ENCODE measurements at places on chromosomes 11 and 22.

GRCh38 chr22:49203091-49203858 lies 624.4 kb downstream of the BRD1 start:
- no peak for DNase-seq

DNA sequence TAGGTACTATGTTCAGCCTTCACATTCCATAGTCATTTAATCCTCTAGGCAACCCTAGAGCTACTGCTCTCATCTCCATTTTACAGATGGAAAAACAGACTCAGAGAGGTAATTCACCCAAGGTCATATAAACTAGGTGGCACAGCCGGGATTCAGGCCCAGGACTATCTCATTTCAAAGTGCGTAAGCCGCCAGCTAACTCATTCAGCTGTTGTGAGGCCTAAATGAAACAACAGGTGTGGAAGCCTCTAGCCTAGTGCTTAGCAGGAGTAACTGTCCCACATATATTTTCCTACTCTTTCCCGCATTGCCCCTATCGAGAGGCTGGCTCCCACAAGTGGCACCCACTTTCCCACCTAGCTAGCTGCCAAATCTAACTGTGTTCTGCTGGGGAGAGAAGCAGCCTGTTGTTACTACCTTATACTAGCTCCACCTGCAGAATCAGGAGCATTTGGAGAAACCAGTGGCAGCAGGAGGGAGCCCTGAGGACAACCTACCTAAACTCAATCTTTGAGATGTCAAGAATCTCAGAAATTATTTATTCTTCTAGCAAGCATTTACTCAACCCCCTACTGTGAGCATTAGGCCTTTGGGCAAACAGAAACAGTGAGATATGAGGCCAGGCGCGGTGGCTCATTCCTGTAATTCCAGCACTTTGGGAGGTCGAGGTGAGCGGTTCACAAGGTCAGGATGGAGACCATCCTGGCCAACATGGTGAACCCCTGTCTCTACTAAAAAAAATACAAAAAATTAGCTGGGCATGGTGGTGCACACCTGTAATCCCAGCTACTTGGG lies 20.9 kb downstream of the PRG3 start:
- no peak for DNase-seq

GRCh38 chr11:122721201-122721963 lies 65.9 kb downstream of the UBASH3B start:
- no peak for DNase-seq

DNA sequence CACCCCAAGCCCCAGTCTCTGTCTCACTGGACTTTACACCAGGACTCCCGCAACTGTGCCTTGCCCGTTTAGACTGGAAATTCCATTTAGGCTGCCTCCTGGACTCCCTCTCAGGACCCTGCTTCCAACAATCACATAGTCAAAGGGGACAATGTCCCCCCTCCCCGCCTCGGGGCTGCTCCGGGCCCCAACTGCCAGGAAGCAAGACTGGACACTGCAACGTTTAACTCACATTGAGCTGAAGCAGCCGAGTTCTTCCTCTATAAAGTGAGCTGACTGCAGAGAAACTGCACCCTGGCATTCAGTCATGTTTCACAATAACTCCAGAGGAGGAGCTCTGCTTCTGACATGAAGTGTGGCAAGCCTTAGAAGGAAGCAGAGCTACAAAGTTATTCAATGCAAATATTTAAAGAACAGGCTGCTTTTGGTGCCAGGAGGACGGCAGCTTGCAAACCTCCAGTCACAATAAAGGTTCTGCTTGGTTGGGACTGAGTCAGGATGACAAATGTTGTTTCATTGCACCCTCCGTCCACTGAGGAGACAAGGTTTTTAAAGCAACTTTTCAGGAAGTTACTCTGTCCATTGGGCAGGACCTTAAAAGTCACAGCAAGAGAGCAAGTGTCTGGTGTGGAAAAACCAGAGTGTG lies 19.9 kb downstream of the PACSIN2 start:
- no peak for DNase-seq

GRCh38 chr11:128279866-128280265 lies 307.5 kb downstream of the ETS1 start:
- no peak for DNase-seq

GRCh38 chr11:2750101-2750681 lies 50.4 kb upstream of the KCNQ1OT1 start:
- DNase-seq: no peak

- no peak for DNase-seq
Measured at GRCh38 chr11:35009191-35009943, 92.9 kb downstream of the PDHX start.

- no peak for DNase-seq
Measured at GRCh38 chr11:68009391-68010089, 587 bp upstream of the ALDH3B1 start.

DNA sequence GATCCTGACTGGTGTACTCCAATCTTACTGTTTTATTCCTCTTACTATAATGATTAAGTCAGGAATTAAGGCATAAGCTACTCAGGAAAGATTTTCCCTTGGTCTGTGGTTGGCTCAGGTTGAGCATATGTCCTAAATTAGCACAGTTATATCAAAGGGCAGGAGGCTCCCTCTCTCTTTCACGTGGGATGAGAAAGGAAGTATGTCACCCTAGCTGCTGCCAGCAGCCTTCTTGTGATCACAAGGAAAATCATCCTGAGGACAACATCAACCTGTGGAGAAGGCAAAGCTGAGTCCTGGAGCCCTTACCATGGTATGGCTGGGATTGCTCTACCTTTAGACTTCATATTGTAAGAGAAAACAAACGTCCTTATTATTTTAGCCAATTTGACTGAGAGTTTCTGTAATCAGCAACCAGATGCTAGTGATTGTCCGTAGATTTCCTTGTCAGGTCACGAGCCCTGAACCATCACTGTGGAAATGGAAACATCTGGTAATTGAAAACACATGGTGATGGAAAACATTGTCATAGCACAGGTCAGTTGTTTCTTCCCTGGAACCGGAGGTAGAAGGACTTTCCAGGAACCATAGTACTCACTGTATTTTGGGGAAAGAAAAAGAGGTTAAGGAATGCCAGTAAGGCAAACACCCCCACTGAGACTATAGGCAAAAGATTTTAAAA lies 40.6 kb upstream of the DEUP1 start:
- no peak for DNase-seq

- no peak for DNase-seq
Measured at GRCh38 chr11:111046291-111046690, 199.2 kb upstream of the POU2AF2 start.

DNA sequence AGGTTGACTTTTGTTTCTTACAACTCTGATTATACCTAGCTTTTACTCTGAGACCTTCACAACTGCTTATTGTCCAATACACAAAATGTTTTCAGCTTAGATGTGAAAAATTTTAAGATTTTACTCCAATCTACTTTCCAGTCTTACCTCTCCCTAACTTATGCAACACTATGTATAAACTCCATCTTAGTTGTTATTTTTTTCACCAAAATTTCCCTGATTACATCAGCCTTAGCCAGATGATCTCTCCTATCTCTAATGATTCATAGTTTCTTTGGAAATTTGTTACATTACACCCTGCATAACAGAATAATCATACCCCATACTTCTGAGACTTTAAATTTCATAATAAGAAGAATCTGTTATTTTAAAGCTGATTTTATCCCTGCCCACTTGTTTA lies 621.0 kb upstream of the ANO3 start:
- DNase-seq: no peak

- no peak for DNase-seq
Measured at GRCh38 chr11:122100756-122101080, 15.3 kb downstream of the BLID start.

- no peak for DNase-seq
Measured at GRCh38 chr11:61495801-61496601, 12.5 kb upstream of the LRRC10B start.

DNA sequence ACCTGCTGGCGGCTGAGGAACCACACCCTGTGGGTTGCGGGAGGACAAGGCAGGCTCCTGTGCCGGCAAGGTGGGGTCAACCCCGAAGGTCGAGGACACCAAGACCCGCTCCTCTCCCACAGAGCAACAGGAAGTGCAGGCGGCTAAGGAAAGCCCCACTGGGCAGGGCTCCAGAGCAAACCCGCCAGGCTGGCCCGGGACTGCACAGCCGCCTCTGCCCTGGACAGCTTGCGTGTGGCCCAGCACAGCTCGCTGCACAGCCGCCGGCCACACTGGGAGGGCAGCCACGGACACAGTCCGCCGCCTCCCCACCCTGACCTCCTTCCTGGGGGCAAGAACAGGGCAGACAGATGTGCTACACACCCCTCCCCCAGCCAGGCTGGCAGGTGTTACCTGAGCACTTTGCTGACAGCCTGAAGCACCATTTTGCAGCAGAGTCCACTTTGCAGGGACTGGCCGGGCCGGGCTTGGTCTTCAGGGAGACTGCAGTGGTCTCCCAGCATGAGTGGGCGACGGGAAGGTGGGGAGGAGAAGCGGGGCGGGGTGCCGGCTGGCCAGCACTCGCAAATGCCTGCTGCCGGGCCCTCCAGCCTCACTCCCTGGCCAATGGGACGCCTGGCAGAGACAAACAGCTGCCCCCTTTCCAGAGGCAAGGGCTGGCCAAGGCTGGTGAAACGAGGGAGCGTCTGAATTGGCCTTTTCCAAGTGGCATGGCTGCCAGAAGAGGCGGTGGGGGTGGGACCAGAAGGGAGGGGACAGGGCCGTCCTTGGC lies at the start of gene MOB2:
Gene MOB2, minus strand, starts transcription at position 726 of the 772 bp plus-strand sequence. Its CDS starts 223 bp downstream, at position 503.
- DNase-seq: no peak

DNA sequence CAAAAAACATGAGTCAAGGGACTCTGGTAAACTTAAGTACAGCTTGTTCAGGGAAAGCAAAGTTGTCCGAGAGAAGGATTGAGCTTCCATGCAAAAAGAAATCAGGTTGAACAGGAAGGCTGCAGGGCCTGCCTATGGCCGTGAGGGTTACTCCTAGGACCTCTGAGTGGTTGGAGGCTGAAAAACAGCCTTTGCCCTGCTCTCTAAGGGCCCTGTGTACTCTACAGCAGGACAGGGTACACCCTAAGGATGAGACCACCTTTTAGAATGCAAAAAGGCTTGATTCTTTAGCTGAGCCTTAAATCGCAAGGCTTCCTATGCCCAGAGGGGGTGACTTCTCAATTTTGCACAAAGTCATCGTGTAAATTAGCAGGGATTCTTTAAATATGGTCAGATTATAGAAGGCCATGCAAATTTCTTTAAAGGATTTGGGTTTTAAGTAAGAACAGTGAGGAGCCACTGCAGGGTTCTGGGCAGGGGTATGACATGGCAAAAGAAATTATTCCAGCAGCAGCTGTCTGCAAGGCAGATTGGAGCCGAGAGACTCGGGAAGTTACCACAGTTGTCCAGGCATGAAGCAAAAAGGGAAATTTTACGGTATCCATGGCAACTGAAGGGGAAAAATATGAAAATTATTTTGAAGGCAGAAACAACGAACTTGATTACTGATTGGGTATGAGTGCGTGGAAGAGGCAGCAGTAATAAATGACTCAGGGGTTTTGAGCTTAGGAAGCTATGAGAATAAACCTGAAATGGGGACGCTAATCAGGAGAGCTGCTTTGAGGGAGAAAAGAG lies 91.8 kb downstream of the FAM76B start:
- DNase-seq: no peak

DNA sequence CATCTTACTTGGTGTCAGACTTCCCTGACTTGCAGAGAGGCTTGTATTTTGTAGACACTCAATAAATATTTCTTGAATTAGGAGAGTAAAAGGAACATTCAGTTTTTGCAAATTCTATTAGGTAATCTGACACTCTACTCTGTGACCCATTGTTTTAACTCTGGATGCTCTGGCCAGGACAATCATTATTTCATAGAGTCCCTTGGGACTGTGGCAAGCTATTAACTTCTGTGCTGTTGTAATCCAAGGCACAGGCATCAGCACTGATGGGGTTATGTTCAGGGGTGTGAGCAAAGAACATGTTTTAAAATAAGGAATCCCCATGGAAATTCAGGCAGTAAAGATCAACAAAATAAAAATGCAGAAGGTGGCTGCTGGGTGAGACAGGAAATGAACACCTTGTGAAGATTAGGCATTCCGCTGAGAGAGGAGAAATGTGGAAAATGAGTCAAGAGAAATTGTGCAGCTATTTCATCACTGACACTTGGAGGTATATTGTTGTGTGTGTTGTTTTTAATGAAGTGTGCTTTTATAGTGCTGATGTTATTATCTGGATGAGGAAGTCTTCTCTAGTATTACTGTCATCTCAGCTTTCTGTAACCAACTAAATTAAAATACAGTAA lies 175.2 kb downstream of the WNT11 start:
- no peak for DNase-seq

DNA sequence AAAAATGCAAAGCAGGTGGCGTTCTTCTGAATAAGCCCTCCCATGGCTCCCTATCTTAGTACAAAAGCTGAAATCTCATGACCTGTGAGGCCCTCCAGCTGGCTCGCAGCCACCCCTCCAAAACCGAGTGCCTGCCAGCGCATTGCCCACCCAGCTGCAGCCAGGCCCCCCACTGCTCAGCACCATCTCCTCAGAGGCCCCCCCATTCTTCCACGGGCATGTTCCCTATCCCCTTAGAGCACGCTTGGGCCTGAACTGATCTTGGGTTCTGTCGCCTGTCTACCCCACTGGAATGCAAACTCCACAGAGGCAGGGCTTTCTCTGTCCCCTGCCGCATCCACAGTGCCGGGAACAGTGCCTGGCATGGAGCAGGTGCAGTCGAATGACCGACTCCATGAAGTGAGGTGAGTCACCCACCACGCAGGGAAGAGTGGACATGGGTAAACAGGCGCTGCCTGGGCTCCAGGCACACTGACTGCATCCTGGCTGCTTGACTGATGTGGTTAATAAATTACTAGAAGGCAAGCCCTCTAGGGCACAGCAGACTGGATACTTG lies 11.3 kb upstream of the EFCAB6 start:
- no peak for DNase-seq

DNA sequence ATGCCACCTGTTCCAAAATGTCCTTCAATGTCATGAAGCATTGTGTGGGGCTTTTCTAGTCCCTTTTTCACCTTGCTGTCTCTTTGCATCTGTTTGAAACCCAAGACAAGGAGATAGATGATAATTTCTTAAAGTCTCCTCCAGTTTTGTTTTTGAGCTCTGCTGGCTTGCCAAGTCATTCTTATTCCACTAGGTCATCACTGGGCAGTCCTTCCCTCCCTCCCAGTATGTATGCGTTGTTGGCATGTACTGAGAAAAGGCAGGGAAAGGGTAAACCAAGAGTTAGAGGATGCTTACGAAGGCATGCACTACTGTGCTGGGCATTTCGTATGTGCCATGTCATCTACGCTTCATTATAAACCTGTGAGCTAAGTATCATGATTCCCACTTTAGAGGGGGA lies 78.6 kb downstream of the PARVA start:
- no peak for DNase-seq

DNA sequence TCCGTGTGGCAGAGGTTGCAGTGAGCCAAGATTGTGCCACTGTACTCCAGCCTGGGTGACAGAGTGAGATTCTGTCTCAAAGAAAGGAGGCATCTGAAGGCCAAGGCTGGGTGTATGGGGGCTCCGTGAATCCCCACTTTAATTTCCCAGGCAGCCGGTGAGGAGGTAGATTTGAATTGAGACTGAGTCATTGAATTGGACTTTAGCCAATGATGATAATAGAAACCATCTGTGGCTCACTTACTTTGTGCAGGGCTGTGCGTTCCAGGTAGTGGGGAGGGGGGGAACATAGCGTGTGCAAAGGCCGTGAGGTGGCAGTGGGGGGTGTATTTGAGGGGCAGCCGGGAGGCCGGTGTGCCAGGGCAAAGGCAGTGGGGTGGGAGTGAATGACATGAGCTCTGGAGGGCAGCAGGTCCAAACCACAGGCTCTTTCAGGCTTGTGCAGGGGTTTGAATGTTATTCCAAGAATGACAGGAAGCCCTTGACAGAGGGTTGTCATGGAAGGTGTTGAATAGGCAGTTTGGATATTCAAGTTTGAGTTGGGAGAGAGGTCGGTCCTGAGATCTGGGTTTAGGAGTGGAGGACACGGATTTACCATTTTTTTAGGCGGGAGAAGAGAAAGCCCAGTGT lies 6.1 kb downstream of the ARHGAP8 start:
- DNase-seq: no peak

GRCh38 chr11:72823105-72823804 lies 9.0 kb downstream of the ATG16L2 start:
- no peak for DNase-seq
